Astrocyte (in vitro differentiated cells and primary cell): ENCODE measurements at places on chromosomes 2 and 18. TPM values are rescaled to one million over a fixed set of nuclear protein-coding genes. Genes with fewer than 3 reads are reported as not detected.

GRCh38 chr18:13218368-13218991 lies at the start of gene LDLRAD4:
TSS of gene LDLRAD4 (plus strand) at chr18:13218760.
- DNase-seq, result no peak
- no peaks in the 10 kb centered on the region for H3K36me3 ChIP-seq
- H3K4me3 ChIP-seq, result peak within 1 kb of the TSS; percentile 48
- H3K27me3 ChIP-seq, result peaks cover 36% of the 10 kb centered on the region
- no peak within 1 kb of the TSS for H3K27ac ChIP-seq
- H3K4me1 ChIP-seq, result peaks cover 31% of the 10 kb centered on the region

DNA sequence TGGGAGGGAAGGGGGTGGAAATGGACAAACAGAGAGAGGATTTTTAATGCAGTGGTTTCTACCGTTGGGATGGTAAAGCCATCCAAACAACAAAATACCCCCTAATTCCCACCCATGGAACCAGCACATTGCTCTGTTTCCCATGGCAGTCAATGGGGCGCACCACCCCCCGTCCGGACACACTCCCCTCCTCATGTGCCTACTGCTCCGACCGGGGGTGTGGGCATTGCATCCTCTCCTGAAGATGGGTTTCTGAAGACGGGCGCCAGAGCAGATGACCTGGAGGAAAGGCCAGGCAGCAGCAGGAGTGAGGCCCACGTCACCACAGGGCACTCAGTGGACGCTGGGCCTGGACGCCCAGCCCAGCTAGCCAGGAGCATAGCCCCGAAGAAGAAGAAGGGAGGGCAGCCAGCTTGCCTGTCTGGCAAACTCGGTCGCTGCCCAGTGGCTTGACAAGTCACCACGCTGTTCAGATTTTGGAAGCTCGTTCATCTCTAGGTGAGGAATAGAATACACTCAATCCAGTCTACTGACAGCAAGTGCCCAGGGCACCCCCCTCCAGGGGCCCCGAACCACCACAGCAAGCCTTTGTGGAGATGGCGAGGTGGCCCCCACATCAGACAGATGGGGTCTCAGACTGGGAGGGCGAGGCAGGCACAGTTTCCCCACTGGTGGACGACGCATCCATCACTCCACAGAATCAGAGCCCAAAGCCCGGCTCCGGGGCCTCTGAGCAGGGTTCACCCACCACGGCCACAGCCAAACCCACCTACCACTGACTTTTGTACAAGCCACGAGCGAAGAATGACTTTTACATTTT lies 296.2 kb upstream of the SALL3 start:
- H3K27ac ChIP-seq, result no peak overlapping the region
- no peak overlapping the region for H3K4me3 ChIP-seq
- no peak for DNase-seq
- H3K36me3 ChIP-seq, result no peaks in the 10 kb centered on the region

The SLC9A2 gene
- total RNA-seq, result 0.32 TPM in 1 of 2 replicates, not detected in the other

- no peaks in the 10 kb centered on the region for H3K27me3 ChIP-seq
- no peak overlapping the region for H3K4me3 ChIP-seq
- no peaks in the 10 kb centered on the region for H3K36me3 ChIP-seq
- H3K4me1 ChIP-seq, result peaks cover 3% of the 10 kb centered on the region
- DNase-seq, result no peak
These were observed 8.4 kb upstream of the CD226 start for GRCh38 chr18:69956057-69956456.

DNA sequence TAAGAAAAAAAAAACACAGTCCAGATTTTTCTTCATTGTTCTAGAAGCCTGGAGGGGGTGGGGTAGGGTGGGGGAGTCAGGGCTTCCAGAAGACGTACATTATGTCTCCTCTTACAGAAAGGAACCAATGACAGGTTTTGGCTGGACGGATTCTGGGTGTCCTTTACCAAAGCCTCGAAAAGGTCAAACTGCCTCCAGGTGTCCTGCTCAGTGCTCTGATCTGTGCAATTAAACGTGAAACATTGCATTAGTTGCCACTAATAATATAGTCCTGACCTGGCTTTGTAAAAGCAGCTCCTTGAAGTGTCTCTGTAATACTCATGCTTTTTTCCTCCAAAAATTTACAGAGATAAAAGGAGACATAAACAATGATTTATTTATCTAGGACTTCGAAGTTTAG lies 11.1 kb upstream of the MTA3 start:
- H3K4me1 ChIP-seq, result no peaks in the 10 kb centered on the region
- no peak for DNase-seq
- H3K27ac ChIP-seq, result no peak overlapping the region
- no peaks in the 10 kb centered on the region for H3K36me3 ChIP-seq

The RESP18 gene
- total RNA-seq, result not detected in 2 replicates

The NDC80 gene
- total RNA-seq, result 1.9 and 3.5 TPM in 2 replicates

The CYP1B1 gene
- total RNA-seq, result 12.9 and 20.8 TPM in 2 replicates

DNA sequence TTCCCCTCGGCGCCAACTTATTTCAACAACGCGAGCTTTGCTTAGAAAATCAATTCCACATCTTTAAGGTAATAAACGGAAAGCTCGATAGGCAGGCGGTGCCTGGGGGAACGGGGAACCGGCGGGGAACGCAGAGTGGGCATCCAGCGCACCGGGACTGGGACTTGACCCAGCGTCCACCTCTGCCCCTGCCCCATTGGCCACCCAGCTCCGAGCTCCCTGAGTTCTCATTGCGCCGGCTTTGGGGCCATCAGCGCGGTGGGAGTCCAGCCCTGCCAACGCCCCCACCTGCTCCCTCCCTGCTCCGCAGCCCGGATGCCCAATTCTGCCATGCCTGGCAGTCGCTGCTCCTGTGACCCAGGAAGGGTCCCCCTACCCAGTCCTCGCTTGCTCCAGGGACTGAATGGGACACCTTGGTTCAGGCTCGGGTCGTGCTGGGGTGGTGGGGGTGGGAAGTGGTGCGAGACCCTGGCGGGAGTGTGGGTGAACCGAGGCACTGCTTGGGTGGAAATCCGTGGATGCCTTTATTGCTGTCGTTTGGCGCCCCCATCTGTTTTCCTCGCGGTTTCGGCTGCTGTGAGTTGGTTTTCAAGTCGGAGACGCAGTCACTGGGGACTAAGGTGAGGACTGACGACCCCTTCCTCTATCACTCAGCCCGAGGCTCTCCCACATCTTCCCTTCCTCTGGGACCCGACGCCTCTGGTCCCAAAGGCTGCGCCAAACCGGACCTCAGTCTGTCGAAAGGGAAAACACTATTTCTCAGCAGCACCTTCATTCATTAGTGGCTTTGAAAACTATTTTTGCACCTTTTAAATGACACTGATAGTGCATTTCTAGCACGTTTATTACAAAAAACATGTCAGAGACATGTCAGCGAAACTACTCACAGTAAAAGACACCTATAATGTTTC lies 2.4 kb upstream of the EVX2 start:
- H3K4me1 ChIP-seq, result no peaks in the 10 kb centered on the region
- DNase-seq, result no peak
- H3K4me3 ChIP-seq, result no peak overlapping the region
- peaks cover 99% of the 10 kb centered on the region for H3K27me3 ChIP-seq
- H3K36me3 ChIP-seq, result no peaks in the 10 kb centered on the region

DNA sequence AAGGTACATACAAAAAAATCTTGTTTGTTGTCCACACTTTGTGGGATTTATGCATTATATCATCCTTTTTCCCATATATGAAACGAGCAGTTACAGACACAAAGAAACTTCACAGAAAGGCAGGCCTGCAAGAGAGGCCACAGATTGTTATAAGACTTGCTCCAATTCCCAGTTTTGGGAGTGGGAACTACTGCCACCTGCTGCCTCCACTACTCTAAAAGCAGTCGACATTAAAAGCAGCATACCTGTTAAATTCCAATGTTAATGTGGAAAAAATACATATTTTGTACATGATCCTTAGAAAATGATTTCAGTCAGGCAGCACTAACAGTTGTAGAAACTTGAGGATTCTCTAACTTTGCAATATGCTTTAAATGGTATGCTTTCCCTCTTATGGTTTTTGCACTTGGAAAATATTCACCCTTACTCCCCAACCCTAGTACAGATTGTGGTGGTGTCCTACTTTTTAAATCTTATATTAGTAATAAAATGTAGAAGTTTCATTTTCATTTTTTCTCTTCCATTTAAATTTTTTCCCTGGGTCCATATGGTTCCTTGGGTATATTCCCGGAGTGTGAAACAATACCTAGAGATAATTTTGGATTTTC lies 37.9 kb downstream of the SLC38A11 start:
- H3K27ac ChIP-seq, result no peak overlapping the region
- no peak overlapping the region for H3K4me3 ChIP-seq
- H3K4me1 ChIP-seq, result peaks cover 7% of the 10 kb centered on the region
- no peaks in the 10 kb centered on the region for H3K27me3 ChIP-seq
- no peaks in the 10 kb centered on the region for H3K36me3 ChIP-seq
- DNase-seq, result no peak

GRCh38 chr2:144261336-144261735 lies 258.6 kb downstream of the ZEB2 start:
- no peak overlapping the region for H3K27ac ChIP-seq
- H3K4me1 ChIP-seq, result no peaks in the 10 kb centered on the region
- H3K4me3 ChIP-seq, result no peak overlapping the region
- no peak for DNase-seq
- no peaks in the 10 kb centered on the region for H3K27me3 ChIP-seq

DNA sequence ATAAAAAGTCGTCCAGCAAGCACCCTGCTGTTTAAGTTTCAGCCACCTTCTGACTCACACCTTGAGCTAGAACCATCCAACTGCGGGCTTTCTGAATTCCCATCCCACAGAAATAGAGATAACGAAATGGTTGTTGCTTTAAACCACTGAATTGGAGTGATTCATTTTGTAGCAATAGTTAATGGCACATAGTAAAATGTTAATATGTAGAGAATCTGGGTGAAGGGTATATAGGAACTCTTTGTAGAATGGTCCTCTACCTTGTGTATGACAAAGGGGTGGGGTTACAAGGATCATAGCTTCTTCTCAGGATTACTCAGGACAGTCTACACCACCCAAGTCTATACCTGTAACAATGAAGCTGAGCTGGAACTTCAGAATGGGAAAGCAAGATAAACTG lies 2.4 kb upstream of the MAPRE3 start:
- H3K4me3 ChIP-seq, result no peak overlapping the region
- no peaks in the 10 kb centered on the region for H3K36me3 ChIP-seq
- H3K27me3 ChIP-seq, result peaks cover 12% of the 10 kb centered on the region
- peaks cover 24% of the 10 kb centered on the region for H3K4me1 ChIP-seq
- peak; percentile 80 for DNase-seq

The RNF152 gene
- 68.7 and 73.9 TPM in 2 replicates for total RNA-seq

DNA sequence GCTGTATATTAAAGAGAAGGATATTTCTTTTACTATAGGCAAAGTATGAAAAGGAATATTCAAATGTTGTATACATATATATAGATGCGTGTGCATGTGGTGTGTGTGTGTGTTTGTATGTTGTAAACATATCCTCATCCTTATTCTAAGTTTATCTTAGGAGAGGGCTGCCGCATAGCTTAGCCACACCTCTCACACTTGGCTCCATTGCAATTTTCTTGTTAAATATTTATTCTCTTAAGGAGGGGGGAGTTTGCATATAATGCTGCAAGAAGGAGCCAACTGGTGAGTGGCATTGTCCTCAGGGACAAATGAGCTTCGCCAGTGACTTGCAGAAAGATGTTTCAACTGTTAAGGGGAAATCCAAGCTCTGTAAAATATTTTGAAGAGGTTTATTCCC lies 360.1 kb upstream of the RND3 start:
- H3K27ac ChIP-seq, result no peak overlapping the region
- DNase-seq, result no peak
- H3K36me3 ChIP-seq, result no peaks in the 10 kb centered on the region
- no peak overlapping the region for H3K4me3 ChIP-seq
- no peaks in the 10 kb centered on the region for H3K4me1 ChIP-seq

The KIAA2012 gene
- not detected in 2 replicates for total RNA-seq

The PSMA8 gene
- total RNA-seq, result not detected in 2 replicates

The CHRND gene
- not detected in 2 replicates for total RNA-seq

GRCh38 chr2:181528441-181528840 lies 71.3 kb downstream of the ITGA4 start:
- no peak for DNase-seq
- H3K27ac ChIP-seq, result no peak overlapping the region
- H3K4me1 ChIP-seq, result no peaks in the 10 kb centered on the region
- H3K36me3 ChIP-seq, result peaks cover 10% of the 10 kb centered on the region
- no peak overlapping the region for H3K4me3 ChIP-seq

GRCh38 chr18:59971871-59972428 lies 72.2 kb downstream of the PMAIP1 start:
- peaks cover 2% of the 10 kb centered on the region for H3K27me3 ChIP-seq
- no peaks in the 10 kb centered on the region for H3K36me3 ChIP-seq
- H3K27ac ChIP-seq, result no peak overlapping the region
- no peak overlapping the region for H3K4me3 ChIP-seq

GRCh38 chr18:35728676-35729075 lies 147.1 kb downstream of the GALNT1 start:
- no peaks in the 10 kb centered on the region for H3K4me1 ChIP-seq
- peak; percentile 41 for DNase-seq
- no peaks in the 10 kb centered on the region for H3K27me3 ChIP-seq
- H3K27ac ChIP-seq, result no peak overlapping the region

DNA sequence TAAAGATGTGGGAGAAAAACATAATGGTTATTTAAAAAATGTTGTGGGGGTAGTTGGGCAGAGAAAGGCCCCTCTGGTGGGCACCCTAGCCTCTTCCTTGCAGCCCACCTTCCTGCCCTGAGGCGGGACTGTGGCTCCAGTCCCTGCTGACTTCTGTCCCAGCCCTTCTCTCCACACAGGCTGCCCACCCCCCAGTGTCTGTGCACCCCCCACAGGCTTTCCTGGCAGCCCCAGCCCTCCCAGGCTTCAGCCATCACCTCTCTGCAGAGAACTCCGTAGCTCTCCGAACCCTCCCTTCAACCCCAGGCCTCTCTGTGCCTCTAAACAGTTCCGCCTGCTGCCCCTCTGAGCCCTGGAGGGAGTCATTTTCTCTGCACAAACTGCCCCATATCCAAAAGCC lies 75.4 kb downstream of the DYSF start:
- no peak overlapping the region for H3K27ac ChIP-seq
- DNase-seq, result no peak
- no peaks in the 10 kb centered on the region for H3K4me1 ChIP-seq
- H3K36me3 ChIP-seq, result no peaks in the 10 kb centered on the region
- no peaks in the 10 kb centered on the region for H3K27me3 ChIP-seq

- peak; percentile 66 for DNase-seq
- peak overlapping the region; percentile 41 for H3K27ac ChIP-seq
- H3K27me3 ChIP-seq, result no peaks in the 10 kb centered on the region
- H3K4me1 ChIP-seq, result peaks cover 22% of the 10 kb centered on the region
- no peaks in the 10 kb centered on the region for H3K36me3 ChIP-seq
These were observed 53.4 kb downstream of the AAK1 start for GRCh38 chr2:69589973-69590652.

The UPP2 gene
- not detected in 2 replicates for total RNA-seq

- H3K4me1 ChIP-seq, result no peaks in the 10 kb centered on the region
- no peak overlapping the region for H3K4me3 ChIP-seq
- H3K36me3 ChIP-seq, result no peaks in the 10 kb centered on the region
- DNase-seq, result peak; percentile 21
- peaks cover 6% of the 10 kb centered on the region for H3K27me3 ChIP-seq
- H3K27ac ChIP-seq, result no peak overlapping the region
These were observed 100.8 kb upstream of the ATP5MC3 start for GRCh38 chr2:175282300-175282699.

The DUSP2 gene
- 0.84 and 0.95 TPM in 2 replicates for total RNA-seq

The CFC1 gene
- total RNA-seq, result not detected in 2 replicates

The COL3A1 gene
- total RNA-seq, result 350 and 458 TPM in 2 replicates
